ENCODE measurements at places on chromosomes 5 and 9. TPM values are rescaled to one million over a fixed set of nuclear protein-coding genes. Genes with fewer than 3 reads are reported as not detected.

- DNase-seq = no peak
Measured at GRCh38 chr9:113882636-113883164, 6.6 kb downstream of the ZNF618 start.

- no peak for DNase-seq
Measured at GRCh38 chr5:172758077-172758833, 12.7 kb downstream of the DUSP1 start.

DNA sequence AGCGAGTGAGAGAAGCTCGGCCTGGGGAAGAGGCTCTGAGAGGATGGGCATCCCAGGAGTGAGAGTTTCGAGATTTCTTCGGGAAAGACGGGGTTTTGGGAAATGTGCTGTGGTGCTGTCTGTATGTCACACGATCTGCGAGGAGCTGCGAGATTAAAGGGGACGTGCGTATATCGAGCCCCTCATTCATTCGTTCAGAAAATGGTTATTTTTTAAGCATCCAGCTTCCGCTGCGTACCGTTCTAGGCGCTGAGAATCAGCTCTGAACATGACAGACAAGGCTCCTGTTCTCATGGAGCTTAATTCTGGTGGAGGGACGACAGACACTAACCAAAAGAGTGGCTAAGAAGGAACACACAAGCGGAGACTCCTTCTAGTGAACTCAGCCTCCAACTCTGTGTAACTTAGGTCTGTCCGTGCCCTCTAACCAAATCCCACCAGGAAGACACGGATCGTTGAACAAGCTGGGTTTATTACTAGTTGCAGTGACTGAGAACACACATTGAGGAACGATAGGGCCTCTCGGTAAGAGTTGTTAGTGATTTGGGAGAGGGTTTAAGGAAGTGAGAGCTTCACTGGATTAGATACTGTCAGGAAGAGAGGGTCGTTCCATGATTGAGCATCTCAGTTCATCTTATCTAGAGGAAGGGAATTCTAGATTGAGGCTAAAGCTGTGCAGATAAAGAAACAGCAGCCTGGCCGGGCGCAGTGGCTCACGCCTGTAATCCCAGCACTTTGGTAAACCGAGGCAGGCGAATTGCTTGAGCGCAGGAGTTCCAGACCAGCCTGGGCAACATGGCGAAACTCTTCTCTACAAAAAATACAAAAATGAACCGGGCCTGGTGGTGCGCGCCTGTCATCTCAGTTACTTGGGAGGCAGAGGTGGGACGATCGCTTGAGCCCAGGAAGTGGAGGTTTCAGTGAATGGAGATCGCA lies 1.0 kb upstream of the FBXW11 start:
- no peak for DNase-seq

DNA sequence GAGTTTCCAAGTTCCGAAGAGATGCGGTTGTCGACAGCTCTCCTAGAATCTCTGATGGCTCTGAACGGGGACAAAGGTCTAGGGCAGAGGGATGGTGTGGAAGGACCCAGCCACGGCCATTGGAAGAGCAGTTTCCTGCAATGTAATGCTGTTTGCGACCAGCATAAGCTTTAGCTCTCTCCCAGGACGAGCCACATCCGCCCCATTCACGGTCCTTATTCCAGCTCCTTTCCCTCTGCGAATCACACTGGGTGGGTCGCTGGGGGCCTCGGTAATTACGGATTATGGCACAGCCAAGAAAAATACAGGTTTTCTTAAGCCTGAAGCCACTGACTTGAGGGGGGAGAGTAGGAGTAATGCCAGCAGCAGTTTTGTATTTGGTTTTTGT lies 22.7 kb downstream of the ANXA2R start:
- no peak for DNase-seq

- DNase-seq = no peak
Measured at GRCh38 chr9:126001581-126002225, 254.5 kb downstream of the PBX3 start.

DNA sequence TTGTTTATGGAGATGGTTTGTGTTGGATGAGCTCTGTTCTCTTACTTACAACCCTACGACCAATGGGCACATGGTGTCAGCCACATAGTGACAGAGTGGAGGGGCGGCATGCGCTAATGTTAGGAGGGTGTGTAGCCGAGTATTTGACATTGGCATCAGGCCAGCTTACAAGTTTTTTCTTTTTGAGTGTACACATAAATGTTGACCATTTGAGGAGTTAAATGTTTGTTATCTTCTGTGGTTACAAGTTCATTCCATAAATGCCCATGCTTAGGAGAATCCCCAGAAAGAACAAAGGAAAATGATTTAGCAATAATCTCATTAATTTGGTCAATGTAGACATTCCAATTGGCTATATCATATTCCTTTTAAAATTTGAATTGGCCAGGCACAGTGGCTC lies 180.1 kb upstream of the ELL2 start:
- DNase-seq = no peak

The NR4A3 gene
- total RNA-seq = 7.8 TPM

The SEMA4D gene
- 278 TPM for total RNA-seq

Measured in activated naive CD4-positive, alpha-beta T cell treated with anti-CD3 and anti-CD28 coated beads, Interleukin-2, amount 50 U/mL, for 72 hours (primary cell).